CD4-positive, alpha-beta T cell (primary cell): ENCODE measurements at places on chromosomes 1 and 21. TPM values are rescaled to one million over a fixed set of nuclear protein-coding genes. Genes with fewer than 3 reads are reported as not detected.

DNA sequence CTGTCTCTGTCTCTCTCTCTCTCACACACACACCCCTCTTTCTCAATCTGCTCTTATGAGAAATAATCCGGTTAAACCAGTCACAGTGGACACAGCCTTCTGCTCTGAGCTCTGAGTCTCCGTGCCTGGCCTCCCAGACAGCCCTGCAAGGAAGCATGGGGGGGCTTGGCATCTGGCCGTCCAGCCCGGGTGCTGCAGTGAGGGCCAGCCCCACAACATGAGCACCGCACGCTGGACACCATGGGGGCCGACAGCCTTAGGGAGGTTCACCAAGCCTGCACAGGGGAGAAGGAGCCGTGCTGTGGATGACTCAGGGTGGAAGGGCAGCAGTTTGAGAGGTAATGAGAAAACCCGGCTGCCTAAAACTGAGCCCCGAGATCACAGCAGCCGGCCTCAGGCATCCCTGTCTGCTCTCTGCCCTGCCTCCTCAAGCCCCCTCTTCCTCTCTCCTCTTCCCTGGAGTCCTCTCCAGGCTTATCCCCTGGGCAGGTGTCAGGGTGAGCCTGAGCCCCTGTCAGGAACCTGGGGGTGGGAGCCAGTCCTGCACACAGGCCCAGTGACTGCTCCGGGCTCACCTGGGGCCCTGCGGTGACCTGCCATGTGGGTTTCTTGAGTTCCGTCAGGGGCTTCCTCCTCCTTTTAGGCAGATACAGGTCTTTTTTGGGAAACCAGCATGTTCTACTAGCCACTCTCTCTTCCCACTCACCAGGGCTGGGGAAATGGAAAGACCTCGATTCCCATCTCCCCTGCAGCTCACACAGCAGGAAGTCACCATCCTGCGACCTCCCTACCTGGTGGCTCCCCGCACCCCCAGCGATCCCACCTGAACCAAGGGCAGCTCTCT, 92.8 kb downstream of the ITPKB start:
- peak; percentile 7 for DNase-seq

GRCh38 chr1:7808253-7808844, 24.3 kb downstream of the PER3 start:
- no peak for DNase-seq

DNA sequence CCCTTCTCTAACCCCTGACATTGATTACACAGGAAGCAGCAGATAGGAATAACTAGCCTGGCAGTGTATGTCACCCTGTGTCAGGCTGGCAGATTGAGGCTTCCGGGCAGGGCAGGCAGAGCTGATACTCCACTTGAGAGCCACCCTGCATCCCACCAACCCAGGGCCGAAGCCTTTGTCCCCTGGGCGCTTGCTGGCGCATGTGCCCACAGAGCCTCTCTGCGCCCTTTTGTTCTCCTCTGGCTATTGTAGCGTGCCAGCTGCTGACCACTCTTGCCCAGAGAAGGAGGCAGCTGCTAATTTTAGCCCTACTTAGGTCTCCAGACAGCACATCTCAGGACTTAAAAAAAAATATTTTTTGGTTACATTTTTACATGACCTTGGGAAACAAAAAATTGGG, 304.9 kb downstream of the HHAT start:
- DNase-seq = no peak

GRCh38 chr1:227002531-227003049, 62.5 kb downstream of the COQ8A start:
- no peak for DNase-seq

DNA sequence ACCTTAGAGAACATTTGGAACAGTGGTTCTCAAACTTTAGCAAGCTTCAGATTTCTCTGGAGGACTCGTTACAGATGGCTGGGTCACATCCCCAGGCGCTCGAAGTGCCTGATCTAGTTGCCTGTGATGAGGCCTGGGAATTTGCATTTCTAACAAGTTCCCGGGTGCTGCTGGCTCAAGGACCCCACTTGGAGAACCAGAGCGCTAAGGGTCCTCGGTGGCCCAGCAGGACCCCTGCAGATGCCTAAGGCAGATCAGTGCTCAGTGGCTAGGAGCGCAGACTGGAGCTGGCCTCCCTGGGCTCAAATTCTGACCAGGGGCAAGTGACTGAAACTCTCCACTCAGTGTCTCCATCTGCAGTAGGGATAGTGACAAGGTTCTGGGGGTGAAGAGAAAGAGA, 208.2 kb downstream of the DYRK1A start:
- no peak for DNase-seq

DNA sequence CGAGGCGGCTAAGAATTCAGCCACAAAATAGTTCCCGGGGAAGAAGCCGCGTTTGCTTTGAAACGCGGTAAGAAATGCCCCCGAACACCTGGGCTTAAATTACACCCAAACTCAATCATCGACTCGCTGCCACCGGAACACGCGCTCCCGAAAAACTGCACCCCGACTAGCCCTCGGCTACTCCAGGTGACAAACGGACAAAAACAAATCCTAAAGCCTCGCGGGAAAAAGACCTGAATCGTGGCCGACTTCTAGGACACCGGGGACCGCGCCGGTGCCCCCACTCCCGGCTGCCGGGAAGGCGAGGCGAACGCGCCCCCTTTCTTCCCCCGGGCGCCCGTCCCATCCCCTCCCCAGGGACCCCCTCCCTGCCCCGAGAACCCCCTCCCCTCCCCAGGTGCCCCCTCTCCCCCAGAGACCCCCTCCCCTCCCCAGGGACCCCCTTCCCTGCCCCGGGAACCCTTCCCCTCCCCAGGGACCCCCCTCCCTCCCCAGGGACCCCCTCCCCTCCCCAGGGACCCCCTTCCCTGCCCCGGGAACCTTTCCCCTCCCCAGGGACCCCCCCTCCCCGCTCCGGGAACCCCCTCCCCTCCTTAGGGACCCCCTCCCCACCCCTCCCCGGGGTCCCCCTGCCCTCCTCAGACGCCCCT, 628 bp downstream of the C1orf159 start:
- no peak for DNase-seq

DNA sequence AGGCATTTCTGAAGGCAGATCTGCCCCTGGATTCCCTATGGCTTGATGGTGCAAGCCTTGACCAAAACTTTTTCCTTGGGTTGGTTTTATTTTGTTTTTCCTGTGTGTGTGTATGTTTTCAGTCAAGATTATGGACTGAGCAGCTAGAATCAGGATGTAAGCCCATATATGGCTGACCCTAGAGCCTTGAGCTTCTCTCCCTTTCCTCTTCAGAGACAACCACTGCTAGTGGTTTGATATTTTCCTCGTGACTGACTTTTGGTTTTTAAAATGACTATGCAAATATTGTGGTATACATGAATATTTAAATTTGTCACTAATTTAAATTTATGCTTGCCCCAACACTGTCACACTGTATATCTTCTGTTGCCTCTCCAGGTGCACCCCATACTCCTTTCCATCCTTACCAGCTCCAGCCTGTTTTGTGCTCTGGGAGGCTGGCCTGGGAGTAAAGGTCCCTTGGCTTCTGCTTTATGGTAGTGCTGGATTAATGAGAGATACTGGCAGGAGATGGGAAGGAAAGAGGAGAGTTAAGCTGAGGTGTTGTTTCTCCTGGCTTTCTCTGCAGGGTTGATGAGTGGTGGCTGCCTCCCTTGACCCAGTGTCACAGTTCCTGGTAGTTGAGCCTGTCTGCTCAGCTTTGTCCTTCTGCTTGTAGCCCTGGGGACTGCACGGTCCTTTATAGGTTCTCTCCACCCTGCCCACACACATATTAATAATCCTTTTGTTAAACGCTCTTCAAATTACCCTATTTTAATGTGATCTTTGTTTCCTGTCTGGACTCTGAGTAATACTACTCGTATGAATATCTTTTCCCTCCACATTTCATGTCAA, 44.4 kb downstream of the RWDD3 start:
- no peak for DNase-seq

- DNase-seq = no peak
Observed at GRCh38 chr21:31195334-31196015, 148.6 kb downstream of the TIAM1 start.

DNA sequence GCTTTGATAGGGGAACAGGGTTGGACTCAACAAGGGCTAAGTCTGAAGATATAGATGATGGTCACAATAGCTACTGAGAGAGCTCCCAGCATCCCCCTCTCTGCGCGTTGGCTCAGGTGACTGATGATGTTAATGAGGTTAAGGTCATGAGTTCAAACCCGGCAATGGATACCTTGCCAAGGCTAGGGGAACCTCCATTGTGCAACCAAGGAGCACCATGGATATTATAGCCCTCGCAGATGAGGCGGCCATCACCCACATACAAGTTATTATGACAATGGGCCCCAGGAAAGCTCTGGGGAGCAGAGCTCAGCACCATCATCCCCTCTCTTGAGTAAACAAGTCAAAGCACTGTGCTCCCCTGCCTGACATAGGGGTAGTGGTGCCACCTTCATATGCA, 8.2 kb downstream of the KCNA2 start:
- no peak for DNase-seq

GRCh38 chr1:52520148-52520547, 32.7 kb downstream of the TUT4 start:
- DNase-seq = no peak

Gene WASF2
- total RNA-seq = 121 TPM

Gene PIGV
- total RNA-seq = 4.7 TPM

Gene C8B
- total RNA-seq = not detected

Gene SHISAL2A
- total RNA-seq = 25.9 TPM

Gene CRYZL1
- total RNA-seq = 28.6 TPM

Gene OR2T29
- total RNA-seq = not detected

Gene S100A12
- 5.5 TPM for total RNA-seq
